ENCODE measurements at places on chromosomes 3 and 15.

- DNase-seq = no peak
These were observed 22.7 kb upstream of the PAQR5 start for GRCh38 chr15:69275933-69276560.

DNA sequence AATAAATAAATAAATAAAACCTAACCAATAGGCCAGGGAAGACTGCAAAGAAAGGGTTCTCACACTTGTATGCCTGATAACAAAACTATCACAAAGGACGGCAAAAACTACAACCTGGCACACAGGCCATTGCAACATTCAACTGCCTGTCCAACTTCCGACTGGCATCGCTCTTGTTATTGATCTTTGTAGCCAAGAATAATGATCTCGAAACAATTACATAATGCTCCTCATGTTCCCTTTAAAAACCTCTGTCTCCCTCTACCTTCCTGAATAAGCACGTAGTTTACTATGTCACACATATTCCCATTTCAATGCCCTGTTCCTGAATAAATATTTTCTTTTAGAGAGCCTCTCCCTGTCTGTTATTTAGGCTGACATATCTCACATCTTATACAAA is 74.3 kb downstream of the B3GNT5 start:
- no peak for DNase-seq

GRCh38 chr3:150142936-150143335 is 172.2 kb upstream of the PFN2 start:
- DNase-seq = no peak

GRCh38 chr3:136473716-136474326 is 223.7 kb downstream of the PCCB start:
- no peak for DNase-seq

DNA sequence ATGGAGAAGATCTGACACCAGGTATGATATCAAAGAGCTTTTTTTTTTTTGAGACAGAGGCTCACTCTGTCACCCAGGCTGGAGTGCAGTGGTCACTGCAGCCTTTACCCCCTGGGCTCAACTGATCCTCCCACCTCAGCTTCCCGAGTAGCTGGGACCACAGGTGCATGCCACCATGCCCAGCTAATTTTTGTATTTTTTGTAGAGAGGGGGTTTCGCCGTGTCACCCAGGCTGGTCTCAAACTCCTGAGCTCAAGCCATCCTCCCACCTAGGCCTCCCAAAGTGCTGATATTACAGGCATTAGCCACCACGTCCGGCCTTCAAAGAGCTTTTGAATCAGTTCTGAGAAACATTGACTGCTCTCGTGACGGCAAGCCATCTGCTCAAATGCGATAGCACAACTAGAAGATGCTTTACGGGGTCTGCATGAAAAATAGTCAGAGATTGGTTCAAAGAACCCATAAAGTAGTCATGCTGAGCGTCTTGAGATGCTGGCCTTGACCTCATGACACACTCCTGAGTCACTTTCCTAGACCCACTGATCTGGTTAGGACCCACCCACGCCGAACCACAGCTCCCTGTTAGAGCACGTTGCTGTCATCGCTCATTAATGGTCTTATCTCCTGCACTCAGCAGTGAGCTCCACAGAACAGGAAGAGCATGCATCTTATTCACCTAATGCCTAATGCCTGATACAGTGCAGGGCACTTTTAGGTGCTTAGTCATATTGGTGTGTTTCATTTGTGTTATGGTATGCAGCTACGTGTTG is 57.0 kb upstream of the NR2F2 start:
- DNase-seq = peak; percentile 63

DNA sequence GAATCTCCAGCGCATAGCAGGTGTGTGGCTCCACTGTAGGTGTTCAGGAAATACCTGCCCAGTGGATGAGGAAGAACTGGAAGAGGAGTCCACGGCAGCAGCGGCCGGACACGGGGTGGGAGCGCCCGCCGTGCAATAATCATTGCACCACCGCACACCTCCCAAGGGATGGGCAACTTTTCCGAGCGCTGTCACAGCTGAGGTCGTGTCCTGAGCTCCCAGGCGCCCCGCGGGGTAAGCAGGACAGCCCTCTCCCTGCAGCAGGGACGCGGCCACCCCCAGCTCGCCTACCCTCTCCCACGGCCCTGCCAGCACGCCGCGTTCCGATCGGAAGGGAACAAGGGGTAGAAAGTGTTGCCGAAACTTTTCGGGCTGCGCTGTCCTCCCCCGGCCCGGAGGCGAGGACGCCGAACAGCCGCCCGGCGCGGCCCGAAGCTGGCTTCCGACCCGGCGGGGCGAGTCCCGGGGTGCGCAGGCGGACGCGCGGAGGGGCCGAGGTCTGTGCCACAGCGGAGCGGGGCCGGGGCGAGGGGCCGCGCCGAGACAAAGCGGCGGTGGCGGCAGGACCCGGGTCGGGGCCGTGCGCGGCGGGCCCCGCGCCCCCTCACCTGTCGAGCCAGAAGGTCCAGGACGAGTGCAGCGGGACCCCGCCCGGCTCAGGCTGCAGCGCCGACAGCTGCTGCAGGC is 475 bp downstream of the EIF4E3 start:
- DNase-seq = peak; percentile 33

- DNase-seq = no peak
These were observed 8.3 kb upstream of the PLCH1 start for GRCh38 chr3:155753038-155753639.

DNA sequence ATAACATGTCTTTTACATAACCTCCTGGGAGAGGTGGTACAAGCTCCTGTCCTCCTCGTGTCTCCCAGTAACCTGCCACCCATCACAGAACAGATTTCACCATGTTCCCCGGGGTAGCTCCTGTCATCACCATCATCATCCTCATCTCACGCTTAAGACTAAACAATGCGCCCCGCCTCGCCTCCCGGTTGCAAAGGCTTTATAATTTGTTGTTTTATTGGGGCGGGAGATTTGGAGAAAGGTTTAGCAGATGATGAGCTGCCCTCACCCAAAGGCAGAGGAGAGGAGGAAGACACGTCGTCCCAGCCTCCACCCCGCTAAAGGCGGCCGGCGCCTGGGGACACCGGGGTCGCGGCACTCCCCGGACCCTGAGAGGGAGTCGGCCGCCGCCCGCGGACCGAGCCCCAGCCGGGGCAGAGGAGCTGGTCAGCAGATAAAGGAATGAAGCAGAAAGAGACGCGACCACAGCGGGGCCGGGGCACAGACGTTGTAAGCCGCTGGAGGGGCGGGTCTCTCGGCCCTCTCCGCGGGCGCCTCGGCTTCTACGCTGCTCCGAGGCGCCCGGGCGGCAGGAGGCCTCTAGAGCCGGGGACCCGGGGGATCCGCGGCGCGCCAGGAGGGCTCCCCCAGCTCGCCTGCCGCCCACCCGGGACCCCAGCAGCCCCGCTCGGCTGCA is 589 bp downstream of the HERC1 start:
- DNase-seq = peak; percentile 58

DNA sequence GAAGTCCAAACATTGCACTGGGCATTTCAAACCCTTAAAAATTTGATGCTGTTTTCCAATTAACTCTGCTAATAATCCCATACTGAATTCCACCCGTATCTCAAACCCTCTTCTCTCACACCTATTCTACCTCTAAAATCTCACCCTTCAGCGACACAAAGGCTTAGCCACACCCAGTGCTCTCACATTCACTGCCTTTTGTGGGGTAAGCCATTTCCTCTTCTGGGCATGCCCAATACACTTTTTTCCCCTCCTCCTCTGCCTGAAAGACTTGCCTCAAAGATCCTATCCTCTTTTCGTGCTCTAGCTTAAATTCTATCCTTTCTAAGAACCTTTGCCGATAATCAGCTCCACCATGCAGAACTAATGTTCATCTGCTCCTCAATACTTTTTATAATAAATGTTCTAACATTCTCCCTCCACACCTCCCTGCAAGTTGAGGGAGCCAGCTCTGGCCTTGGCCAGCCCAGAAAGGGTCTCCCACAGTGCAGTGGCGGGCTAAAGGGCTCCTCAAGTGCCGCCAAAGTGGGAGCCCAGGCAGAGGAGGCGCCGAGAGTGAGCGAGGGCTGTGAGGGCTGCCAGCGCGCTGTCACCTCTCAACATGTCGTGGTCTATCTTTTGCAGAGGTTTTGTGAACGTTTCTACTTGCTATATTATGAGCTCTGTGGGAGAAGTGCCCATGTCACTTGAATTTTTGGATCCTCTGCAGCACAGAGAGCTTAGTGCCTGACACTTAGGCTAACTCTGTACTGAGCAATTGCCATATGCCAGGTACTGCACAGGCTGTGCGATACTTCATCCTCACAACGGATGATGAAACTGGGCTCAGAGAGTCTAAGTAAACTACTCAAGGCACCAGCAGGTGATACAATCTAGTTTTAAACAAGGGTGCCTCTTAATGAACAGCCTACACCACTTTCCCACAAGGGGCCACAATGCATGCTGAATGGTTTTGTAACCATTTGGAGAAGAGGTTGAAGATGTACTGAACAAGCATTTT is 53.6 kb upstream of the BCL6 start:
- no peak for DNase-seq

DNA sequence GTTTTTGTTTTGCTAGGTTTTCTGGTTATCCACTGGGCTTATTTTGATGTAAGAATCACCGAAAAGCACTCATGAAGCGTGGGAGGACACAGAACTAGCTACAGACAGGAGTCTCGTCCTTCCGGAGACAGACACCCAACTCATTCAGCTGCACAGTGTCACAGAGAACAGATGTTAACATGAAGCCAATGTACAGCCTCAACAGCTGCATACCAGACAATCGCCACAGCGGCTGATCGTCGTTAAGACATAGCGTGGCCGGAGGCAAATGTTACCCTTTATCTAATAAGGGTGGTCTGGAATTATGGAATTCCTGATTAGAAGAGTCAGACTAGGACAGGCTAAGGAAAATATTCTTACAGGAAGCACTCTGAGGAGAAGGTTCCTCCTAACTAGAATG is 1.1 kb upstream of the PYGO1 start:
- DNase-seq = peak; percentile 46

- no peak for DNase-seq
These were observed 28.7 kb upstream of the RPS17 start for GRCh38 chr15:82568986-82569385.

GRCh38 chr3:132753946-132754345 is 31.7 kb upstream of the NPHP3 start:
- DNase-seq = no peak

DNA sequence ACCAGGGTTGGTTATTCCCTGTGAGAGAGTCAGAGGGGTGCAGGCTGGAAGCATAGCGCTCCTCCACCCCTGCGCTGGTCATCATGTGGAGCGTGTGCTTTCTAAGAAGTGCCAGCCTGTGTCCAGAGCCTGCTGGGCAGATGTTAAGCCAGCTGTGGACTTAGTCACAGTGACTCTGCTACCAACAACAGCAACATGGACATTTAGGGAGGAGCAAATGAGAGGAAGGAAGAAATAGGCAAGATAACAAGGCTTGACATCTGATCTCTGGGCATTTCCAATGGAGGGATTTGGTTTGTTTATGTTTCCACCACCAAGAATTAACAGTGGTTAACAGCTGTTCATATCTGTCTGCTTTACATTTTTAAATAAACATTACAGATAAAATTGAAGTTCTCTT is 36.4 kb upstream of the MYZAP start:
- no peak for DNase-seq

DNA sequence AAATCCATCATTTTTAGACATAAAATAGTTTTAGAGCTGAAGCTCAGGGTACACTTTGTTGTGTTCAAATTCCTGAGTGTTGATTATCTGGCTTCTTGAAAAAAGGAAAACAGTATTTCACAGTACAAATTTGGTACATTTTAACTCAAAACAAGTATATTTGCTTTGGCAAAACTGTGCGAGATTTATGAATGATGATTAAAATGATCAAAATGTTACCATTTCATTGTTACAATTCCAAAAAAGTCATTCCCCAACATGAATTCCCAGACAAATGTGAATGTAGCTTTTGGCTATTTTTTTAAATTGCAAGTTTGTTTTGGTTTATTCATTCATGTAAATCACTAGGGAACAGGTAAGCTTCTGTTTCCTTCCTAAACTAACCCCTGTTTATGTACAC is 347.4 kb upstream of the DCBLD2 start:
- DNase-seq = no peak

DNA sequence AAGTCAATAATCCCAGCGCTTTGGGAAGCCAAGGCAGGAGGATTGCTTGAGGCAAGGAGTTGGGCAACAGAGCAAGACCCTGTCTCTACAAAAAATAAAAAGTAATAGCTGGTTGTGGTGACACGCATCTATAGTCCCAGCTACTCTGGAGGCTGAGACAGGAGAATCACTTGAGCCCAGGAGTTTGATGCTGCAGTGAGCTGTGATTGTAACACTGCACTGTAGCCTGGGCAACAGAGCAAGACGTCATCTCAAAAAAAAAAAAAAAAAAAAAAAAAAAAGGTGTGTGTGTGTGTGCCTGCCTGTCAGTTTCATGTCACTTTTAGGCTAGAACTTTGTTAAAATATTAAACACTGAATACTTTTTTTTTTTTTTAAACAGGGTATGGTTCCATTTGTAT is 28.4 kb downstream of the DNAJC19 start:
- DNase-seq = no peak

- no peak for DNase-seq
These were observed 3.7 kb upstream of the ANKUB1 start for GRCh38 chr3:149796026-149796425.
